ENCODE measurements at places on chromosomes 7 and 10.
A peak's percentile ranks its signal among the peaks of the same experiment; 100 is the strongest.

- DNase-seq = no peak
Measured at GRCh38 chr7:30657131-30657530, 25.1 kb downstream of the CRHR2 start.

DNA sequence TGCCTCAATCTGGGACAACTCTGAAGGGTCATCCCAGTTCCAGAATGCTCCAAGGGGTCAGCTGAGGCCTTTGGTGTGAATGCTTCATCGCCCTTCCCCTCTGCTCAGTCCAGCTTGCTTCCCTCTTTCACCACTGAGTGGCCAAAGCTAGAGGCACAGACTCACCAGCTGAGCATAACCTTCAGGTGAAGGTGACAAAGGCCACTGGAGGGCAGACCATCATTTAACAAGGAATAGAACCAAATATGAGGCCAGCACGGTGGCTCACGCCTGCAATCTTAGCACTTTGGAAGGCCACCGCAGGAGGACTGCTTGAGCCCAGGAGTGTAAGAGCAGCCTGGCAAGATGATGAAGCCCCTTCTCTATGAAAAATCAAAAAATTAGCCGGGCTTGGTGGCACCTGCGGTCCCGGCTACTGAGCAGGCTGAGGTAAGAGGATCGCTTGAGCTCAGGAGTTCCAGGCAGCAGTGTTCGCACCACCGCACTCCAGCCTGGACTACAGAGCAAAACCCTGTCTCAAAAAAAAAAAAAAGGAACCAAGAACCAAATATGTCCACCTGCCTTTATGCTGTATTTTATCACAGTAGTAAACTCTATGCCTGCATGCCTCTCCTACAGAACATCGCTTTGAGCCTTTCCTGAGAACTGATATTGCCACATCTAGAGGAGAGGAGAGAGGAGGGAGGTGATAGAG lies 13.4 kb downstream of the PRKAG2 start:
- DNase-seq = no peak

- no peak for DNase-seq
Measured at GRCh38 chr7:42237811-42238541, 967 bp upstream of the GLI3 start.

- no peak for DNase-seq
Measured at GRCh38 chr7:158525648-158526484, 61.8 kb downstream of the PTPRN2 start.

DNA sequence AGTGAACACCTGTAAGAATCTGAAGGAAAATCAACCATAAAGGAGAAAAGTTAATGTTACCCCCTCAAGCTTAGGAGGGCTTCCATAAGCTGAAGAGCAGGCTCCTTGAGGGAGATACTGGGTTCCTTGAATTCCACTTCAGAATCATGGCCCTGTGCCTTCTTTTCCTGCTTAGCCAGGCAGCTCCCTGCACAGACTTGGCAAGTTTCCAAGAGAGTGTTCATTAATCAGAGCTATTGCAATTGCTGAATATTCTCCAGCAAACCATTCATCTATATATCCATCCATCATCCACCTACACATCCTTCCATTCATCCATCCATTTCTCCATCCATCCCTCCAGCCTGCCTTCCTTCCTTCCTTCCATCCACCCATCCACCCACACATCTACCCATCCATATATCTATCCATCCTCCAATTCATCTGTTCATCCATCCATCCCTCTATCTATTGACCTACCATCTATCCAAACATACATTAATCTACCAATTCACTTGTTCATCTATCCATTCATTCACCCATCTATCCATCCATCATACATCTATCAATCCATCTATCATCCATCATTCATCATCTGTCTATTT lies 574.4 kb downstream of the PTPRN2 start:
- DNase-seq = no peak

DNA sequence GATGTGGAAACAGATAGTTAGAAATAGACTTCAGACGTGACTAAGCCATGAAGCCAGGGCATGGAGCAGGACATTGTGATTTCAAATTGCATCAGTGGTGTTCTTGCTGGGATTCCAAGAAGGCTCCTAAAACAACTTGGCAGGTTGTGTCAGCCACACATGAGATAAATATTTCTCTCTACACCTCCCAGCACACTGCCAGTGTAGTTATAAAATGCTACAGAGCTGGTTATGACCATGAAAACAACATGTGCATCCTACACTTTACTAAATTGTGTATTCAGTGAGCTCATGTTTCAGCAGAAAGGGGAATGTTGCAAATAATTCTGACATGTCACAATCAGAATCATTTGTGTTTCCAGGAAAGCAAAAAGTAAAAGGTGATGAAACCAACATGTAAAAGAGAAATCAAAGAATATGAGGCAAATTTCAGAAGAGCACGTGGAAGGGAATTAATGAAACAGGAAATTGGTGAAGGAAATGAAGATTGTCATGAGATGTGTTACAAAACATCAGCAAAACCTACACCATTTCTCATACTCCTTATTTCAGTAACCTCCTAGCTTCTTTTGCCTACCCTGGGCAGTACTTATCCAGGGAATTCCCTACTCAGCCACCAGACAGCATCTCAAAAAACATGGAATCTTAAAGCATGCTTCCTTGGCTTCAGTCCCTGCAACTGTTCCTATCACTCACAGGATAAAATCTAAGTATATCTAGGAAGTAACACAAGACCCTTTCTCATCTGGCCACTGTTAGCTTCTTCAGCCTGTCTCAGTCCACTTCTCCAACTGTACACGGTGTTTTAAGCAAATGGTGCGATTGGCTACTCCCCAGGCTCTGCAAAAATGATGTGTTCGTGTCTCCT lies 5.8 kb upstream of the CYP3A7 start:
- DNase-seq = no peak

GRCh38 chr7:152406491-152406890 lies 29.3 kb downstream of the KMT2C start:
- DNase-seq = no peak

GRCh38 chr7:151838861-151839381 lies 38.0 kb downstream of the PRKAG2 start:
- peak; percentile 50 for DNase-seq

DNA sequence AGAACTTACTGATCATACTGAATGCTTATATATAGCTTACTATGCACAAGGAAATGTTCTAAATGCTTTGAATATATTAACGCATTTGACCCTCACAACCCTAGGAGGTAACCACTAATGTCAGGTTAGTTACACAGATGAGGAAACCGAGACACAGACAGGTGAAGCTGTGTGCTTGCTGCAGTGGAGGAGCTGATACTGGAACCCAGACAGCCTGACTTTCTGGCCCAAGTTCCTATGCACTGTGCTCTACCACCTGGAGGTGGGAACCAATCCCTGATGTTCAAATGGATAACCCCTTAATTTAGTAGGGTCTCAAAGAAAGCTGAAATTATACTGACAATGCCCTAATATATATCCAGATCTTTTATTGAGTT lies 119.6 kb downstream of the SORBS1 start:
- no peak for DNase-seq

DNA sequence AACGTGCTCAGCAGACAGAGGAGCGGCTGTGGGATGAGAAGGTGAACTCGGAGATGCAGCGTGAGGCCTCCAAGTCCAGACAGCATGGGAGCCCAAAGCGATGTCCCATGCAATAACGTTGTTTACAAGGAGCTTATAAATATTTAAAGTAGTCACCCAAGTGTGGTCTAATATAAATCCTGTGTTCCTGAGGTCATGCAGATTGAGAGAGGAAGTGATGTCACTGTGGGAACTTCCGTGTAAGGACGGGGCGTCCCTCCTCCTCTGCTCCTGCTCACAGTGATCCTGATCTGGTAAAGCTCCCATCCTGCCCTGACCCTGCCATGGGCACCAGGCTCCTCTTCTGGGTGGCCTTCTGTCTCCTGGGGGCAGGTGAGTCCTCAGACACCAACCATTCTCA lies 94.7 kb upstream of the PRSS58 start:
- no peak for DNase-seq

DNA sequence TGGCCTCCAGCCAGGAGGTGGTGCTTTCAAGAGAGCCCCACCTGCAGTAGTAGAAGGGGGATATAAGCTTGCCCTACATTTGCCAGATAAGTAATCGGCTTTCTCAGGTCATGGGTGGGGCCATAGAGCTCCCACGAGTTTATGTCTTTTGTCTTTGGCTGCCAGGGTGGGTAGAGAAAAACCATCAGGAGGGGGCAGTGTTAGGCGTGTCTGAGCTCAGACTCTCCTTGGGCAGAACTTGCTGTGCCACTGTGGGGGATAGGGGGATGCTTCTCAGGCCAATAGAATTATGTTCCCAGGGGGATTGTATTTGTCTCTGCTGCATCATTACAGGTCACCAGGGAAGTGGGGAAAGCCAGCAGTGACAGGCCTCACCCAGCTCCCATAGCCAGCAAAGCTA lies 12.3 kb upstream of the MRPS33 start:
- DNase-seq = no peak
